ENCODE measurements at places on chromosomes 6 and 20.

- no peak for DNase-seq
Measured at GRCh38 chr6:157841211-157841840, 18.3 kb downstream of the SNX9 start.

DNA sequence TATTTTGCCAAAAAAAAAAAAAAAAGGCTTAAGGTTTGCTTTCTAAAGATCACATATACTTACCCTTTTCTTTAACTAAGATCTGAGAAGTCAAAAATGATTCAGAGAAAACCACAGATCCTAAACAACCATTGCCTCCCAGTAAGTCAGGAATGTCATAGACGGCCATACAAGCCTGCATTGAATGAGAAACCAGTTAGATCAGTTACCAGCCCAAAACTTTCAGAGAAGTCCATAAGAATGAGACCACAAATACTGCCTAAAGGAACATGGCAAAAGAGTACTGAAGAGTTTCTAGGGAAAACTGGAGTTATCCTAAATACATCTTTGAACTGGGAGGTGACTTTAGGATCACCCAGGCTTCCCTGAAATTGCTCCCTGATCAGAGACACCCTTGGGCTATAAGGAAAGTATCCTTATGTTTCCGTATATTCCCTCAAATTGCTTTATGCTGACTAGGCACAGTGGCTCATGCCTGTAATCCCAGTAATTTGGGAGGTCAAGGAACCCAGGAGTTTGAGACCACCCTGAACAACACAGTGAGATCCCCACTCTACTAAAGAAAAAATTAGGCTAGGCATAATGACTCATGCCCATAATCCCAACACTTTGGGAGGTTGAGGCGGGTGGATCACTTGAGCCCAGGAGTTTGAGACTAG lies 79.4 kb upstream of the SLC4A11 start:
- no peak for DNase-seq

- DNase-seq, result no peak
Measured at GRCh38 chr20:50586531-50587232, 76.5 kb downstream of the PTPN1 start.

GRCh38 chr6:98526465-98526864 lies 307.9 kb upstream of the POU3F2 start:
- DNase-seq, result no peak

DNA sequence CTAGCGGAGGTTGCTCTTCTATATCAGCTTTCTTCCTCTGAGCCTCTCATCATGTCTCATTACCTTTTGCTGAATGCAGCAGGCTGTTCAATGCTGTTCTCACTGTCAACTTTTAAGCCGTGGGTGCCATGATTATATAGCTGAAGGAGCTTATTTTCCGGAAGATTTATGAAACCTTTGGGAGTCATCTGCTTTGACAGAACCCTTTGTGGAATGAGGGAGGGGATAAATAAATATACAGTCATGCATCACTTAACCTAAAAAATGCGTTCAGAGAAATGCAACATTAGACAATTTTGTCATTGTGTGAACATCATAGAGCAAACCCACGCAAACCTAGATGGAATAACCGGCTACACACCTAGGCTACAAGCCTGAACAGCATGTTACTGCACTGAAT lies 102.2 kb upstream of the AKAP12 start:
- no peak for DNase-seq

GRCh38 chr6:112049996-112050395 lies 3.9 kb upstream of the CCN6 start:
- no peak for DNase-seq
